T-helper 2 cell treated with Interferon-gamma antibody and Interleukin-4, amounts not matched to agents 5 μg/mL and 100 μg/mL, for 36 hours (primary cell): ENCODE measurements at places on chromosomes 13 and 19.

DNA sequence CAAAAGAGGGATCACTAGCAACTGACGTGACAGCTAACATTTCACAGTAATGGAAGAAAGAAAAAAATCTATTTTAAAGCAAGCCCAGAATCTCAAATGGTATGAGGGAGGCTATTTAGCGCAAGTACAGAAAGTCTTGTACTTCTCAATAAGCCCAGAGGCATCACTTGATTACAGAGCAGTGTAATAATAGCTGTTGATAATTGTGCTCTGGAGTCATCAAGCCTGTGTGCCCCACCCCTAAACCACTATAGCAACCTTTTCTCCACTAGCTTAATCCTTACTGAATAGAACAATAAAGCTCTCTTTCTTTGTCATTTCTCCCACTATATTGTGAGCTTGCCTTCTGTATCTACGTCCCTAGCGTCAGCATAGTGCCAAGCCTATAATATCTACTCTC is 56.6 kb downstream of the FREM2 start:
- no peak for DNase-seq

DNA sequence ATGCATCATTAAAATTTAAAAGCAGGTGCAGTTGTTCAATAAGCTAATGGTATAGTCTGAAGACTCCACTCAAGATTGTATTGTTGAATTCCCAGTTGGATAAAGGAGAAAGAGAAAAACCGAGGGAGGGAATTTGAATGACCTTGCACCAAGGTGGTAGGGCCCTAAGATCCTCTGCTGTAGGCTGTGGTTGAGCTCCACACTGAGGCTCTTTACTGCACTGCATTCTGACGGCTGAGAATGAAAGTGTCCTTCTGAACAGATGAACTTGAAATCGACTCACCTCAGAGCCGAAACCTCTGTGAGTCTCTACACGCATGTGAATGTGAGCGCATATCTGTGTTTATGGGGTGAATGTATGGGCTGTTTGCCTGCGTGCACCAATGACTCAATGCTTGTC is 388.9 kb upstream of the DACH1 start:
- DNase-seq = no peak

GRCh38 chr19:16338470-16339360 is 14.1 kb downstream of the KLF2 start:
- DNase-seq = peak; percentile 80

DNA sequence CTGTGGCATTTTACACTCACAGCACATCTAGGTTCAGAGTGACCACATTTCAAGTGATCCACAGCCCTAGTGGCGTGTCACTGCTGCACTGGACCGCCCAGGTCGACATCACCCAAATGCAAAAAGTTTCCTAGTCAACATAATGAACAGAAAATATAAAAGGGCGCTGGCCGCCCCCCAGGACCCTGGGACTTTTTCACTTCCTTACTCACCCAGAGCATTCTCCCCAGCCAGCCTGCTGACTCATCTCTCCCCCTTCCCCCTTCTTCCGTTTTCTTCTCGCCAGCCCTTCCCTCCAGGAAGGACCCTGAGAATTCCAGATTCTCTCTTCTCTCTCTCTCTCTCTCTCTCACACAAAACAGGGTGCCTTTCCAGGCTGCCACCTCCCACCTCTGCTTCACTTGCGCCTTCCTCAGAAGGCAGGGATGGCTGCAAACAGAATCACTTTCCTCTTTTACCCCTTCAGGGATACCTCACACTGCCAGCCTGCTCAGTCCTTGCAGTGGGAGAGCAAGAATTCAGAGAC is 21.0 kb upstream of the GRWD1 start:
- DNase-seq = no peak

DNA sequence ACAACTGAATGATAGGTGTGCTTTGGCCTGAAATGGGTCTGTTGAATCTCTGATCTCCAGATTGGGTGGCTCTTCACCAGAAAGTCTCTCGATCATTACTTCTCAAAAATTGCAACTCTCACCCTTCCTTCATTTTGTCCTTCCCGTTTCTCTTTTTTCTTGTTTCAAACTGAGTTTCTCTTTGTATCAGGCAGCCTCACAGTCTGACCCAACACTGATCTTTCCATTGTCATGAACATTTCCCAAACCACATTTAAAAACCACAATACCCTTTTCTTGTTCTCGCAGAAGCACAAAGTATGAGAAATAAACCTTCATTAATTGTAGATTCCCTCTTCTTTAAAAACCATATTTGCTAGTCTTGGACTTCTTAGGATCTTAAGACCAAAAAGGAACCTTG is 33.6 kb upstream of the HMGB1 start:
- DNase-seq = no peak

GRCh38 chr13:113888701-113889330 is 24.9 kb upstream of the GAS6 start:
- DNase-seq = no peak

DNA sequence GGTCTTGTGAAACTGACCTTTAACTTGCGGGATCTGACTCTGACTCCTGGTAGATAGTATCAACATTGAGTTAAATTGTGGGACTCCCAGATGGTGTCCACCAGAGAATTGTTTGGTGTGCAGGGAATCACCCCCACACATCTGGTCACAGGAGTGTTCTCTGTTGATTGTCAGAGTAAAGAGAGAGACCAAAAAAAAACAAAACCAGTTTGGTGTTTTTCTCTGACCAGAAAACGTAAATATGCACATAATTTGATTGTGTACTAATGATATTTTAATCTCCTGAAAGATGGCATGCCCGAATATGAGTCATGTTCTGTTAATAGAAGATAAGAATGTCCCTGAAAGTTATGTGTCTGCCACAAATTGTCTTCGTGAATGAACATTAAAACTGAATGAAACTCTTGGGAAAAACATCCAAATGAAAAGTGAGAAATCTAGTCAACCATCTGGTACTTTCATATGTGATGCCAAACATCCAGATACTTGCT is 118.5 kb upstream of the GPC6 start:
- DNase-seq = no peak

GRCh38 chr19:48271531-48272151 is 1.8 kb downstream of the ZNF114 start:
- no peak for DNase-seq
